SW 1271 (cell line): ENCODE measurements at places on chromosomes 4 and X.

DNA sequence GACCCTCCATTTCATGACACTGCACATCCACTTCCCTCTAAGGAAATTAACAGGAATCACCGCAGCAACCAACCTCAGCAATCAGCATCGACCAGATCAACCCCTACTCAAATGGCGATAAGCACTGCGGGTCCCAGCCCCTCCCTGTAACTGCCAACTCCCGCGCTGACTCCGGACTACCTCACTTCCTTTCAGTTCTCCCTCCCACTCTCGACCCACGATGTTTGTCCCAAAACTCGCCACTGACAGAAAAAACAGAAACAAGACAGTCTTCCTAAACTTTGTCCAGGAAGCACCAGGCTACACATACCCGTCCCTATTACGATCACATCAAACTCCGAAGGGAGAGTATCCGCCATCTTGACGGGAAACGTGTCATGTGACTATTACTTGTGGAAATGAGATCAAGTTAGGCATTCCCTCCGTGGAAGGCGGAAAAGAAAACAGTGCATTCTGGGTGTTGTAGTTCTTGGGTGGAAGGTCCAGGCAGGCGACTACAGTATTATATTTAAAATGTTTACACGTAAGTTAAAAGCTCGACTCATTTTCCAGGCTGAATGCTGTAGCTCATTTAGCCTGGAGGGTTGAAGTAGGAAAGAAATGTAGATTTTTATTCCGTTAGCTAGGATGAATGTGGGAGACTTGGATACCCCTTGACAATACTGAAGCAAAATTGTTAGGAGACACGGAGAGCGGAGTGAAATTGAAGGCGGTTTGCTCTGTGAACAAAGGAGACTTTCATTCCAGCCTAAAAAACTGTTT lies at the start of gene CHM:
TSS of gene CHM (minus strand) at position 385 of the 762 bp plus-strand sequence. CDS start at position 359, 26 bp downstream.
- no peak for DNase-seq

DNA sequence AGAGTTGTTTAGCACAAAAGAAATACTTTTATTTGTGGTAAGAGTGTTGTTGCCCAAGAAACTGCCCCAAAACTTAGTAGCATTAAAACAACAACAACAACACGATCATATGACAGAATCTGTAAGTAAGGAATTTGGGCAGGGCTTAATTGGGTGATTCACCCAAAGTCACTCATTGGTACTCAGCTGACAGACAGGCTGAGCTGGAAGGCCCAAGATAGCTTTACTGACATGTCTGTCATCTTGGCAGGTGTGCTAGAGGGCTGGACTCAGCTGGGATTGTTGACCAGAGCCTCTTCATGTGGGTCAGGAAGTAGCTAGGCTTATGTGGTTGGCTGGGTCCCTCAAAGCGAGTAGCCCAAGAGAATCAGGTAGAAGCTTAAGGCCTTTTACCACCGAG lies 52.3 kb downstream of the KIAA0232 start:
- peak; percentile 21 for DNase-seq

GRCh38 chr4:153116291-153116680 lies 88.0 kb upstream of the TRIM2 start:
- DNase-seq = no peak

- peak; percentile 57 for DNase-seq
Measured at GRCh38 chr4:96649536-96649935, 809.6 kb downstream of the PDHA2 start.

DNA sequence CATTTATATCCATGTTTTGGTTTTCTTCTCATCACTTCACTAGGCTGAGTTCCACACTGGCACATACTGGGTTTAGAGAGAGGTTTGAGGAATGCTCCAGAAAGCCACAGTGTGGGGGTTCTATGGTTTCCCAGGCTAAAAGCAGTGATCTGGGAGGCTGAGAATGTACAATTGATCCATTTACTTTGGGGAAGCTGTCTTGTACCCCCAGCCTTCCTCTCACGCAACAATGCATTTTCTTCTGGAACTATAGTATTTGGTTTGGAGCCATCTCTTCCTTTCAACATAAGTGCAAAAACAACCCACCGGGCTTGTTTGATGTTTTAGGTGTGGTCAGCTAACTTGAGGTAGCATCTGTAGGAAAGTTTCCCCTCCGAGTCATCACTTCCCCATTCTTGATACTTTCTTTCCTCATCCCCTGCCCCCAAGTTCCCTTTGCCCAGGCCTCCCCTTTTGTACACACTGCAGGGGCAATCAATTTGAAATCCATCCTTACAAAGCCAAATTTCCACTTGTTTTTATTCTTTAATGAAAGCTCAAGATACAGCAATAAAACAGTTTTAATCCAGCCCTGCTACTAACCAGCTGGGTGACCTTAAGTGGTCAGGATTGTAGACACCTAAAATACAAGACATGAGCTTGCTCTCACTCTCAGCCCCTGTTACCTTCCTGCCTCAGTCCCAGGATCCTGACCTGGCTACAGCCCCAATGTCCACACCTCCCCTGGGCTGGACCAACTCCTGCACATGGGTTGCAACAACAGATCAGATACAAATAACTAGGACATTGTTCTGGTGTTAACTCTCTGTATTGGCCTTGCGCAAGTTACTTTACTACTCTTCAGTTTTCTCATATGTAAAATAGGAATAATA lies 109.2 kb downstream of the FHDC1 start:
- DNase-seq = no peak
